ENCODE measurements at places on chromosomes 1 and 21.

DNA sequence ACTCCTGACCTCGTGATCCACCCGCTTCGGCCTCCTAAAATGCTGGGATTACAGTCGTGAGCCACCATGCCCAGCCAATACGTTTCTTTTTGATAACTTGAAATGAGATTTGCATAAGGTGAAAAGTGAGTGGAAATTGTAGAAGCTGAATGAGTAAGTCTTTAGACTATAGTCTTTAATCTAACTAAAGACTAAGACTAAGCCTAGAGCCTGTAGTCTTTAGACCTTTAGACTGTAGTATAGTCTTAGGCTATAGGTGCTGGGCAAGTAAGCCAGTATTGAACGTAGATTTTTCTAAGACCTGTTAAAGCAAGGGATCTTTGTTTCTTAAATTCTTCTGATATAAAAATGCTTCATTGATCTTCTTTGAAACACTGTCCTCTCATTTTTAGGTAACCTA is 12.1 kb downstream of the PPP2R5A start:
- DNase-seq: no peak

DNA sequence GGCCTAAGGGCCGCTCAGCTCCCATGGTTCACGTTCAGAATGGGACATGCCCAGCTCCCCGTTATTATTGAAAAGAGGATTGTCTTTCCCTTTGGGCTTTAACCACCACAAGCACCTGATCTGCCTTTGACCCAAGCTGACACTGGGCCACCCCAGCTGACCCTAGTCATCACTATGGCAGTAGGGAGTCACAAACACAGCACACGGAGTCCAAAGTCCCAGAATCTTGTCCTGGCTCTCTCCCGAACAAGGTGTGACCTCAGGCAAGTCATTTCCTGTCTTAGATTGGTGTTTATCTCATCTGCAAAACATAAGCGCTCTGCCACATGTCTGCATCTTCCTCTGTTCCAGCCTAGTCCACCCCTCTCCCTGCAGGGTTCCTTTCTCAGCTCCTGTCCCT is 31.5 kb downstream of the IGFN1 start:
- no peak for DNase-seq

GRCh38 chr1:113913312-113913668 is 8.2 kb downstream of the DCLRE1B start:
- no peak for DNase-seq

DNA sequence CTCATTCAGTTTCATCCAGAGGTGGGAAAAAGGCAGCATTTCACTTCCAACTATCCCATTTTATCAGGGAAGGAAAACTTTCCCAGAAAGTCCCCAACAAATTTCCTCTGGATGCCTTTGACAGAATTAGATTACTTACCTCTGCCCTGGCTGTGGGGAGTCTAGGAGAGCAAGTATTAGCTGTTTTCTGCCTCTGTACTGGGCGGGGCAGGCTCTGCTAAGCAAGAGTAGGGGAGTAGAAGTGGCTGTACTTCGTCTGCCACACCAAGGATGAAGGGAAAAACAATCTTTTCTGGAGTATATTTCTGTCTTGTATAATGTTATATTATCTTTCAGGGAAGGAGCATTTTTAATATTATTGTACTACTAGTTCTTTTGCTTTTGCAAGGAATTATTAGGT is 78.5 kb downstream of the FNBP1L start:
- DNase-seq: no peak

- no peak for DNase-seq
Measured at GRCh38 chr1:42931911-42932422, 26.7 kb downstream of the SLC2A1 start.

- DNase-seq: no peak
Measured at GRCh38 chr1:64163431-64163830, 40.0 kb upstream of the UBE2U start.

DNA sequence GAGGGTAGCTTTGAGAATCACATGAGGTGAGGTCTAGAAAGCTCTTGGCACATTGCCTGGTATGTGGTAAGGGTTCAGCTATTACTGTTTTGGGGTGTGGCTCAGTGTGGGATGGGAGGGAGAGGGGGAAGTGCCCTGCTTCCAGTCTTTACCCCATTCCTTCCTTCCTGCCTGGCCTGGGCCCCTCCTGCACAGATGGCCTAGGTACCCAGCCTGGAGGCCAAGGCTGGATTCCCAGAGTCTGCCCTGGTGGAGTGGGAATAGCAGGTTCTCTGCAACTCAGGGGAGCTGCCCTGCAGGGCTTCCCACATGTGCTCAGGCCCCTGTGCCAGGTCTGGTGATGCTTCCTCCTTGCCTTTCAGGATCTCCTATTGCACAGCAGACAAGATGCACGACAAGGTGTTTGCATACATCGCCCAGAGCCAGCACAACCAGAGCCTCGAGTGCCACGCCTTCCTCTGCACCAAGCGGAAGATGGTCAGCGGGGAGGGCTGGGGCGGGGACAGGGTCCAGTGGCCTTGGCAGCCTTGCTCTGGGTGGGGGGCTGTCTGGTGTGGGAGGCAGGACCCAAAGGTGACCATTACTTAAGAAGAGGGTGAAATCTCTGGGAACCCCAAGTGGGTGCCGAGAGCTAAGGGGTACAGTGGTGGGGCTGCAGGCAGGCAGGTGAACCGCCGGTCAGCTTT is 13.5 kb downstream of the LDLRAP1 start:
- no peak for DNase-seq

GRCh38 chr1:54750596-54750995 is 13.7 kb downstream of the PARS2 start:
- no peak for DNase-seq

GRCh38 chr1:176325664-176326063 is 118.6 kb upstream of the COP1 start:
- no peak for DNase-seq

Data from NCI-H2081 treated with DMSO at 0.1 percent for 48 hours (cell line).